ENCODE measurements at places on chromosomes 6 and 20.

DNA sequence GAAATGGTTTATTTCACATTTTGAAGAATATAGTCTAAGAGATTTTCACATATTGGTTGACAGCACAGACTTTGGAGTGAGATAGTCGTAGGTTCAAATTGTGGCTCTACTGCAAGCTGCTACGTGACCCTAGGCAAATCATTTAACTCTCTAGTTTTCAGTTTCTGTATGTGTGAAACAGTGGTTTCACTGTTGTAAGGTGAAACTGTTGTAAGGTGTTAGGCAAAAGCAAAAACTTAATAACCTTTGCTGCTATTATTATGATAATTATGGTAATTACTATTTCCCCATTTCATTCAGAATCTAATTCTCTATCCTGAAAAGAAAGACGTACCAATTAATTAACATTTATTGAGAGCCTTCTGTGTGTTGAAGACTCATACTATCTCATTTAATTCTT is 144.2 kb downstream of the REV3L start:
- no peak for DNase-seq

DNA sequence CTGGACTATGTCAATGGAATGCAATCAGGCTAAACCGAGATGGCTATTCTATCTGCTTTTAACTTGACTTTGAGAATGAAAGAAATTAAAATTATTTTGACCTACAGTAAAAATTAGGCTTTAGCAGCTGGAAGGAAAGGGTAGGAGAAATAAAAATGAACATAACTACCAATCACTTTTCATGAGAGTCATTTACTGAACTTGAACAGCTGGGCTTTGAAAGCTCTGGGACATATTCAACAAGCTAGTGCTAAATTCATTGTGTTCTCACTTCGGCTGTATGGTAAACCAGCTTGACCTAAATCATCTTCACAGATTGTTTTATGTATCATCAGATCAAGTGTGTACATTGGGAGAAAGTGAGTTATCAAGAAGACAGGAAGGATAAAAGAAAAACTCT is 161.5 kb upstream of the STXBP5 start:
- DNase-seq, result no peak

DNA sequence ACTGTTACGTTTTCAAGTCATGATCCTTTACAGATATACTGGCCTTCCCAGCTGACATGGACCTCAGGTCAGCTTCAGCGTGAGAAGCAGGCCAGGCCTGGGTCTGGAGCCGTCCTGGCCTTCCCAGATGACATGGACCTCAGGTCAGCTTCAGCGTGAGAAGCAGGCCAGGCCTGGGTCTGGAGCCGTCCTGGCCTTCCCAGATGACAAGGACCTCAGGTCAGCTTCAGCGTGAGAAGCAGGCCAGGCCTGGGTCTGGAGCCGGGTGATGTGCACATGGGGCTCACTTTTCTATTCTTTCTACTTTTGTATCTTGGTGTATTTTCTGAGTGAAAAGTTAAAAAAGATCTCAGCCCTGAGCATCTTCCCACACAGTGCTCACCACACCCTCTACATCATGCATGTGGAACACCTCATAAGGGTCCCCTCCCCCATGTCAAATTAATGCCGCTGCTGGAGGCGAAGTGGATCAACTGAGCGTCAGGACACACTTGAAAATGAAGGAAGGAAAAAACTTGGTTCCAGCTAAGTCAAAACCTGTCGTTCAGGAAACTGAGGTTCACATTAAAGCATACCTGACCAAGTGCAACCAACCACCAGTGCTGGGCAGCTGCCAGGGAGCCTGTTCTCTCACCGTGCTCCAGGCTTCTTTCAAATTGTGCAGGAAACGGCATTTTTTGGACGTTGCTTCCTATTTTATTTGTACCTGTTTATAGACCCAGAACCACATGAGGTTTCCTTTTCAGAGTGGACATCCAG is 32.2 kb downstream of the KIF25 start:
- no peak for DNase-seq

- DNase-seq, result no peak
These were observed 119.7 kb downstream of the RTN4IP1 start for GRCh38 chr6:106509420-106510089.

DNA sequence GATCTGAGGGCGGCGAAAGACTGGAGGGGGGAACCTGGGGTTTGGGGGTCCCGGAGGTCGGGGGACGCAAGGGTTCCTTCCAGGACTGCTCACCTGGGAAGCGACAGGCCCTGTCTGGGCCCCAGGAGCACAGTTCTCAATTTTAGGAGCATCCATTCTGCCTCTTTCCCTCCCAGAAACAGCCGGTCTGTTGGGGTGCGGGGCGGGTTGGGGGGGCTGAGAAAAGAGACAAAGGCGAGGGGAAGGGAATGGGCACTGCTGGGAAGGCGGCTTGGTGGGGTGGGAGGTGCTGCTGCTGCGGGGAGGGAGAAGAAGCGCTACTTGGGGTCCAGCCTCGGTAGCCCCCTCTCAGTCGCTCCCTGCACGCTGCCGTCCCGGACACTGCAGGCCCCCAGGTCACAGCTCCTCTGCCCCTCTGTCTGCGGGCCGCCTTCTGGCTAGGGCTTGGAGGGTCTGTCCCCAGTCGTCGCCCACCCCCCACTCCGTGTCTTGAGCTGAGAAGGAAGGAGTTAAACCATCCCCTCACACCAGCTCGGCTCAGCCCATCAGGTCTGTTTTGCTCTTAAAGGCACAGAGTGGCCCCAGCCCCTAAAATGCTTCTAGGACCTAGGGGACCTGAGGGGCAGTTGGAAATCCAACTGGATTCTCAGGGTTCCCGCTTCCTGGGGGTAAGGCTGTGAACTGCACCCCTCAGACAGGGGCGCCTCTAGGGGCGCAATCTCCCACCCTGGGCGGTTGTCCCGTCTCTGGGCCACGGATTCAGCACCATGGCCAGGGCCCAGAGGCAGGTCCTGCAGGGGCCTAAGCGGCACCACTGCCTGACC is 690 bp downstream of the GDAP1L1 start:
- DNase-seq, result no peak

GRCh38 chr20:42530855-42531448 is 658.8 kb downstream of the PTPRT start:
- DNase-seq, result peak; percentile 60

GRCh38 chr6:168877821-168878282 is 375.8 kb downstream of the THBS2 start:
- no peak for DNase-seq

- DNase-seq, result no peak
These were observed 44.3 kb upstream of the SLC4A11 start for GRCh38 chr20:3283222-3283820.

DNA sequence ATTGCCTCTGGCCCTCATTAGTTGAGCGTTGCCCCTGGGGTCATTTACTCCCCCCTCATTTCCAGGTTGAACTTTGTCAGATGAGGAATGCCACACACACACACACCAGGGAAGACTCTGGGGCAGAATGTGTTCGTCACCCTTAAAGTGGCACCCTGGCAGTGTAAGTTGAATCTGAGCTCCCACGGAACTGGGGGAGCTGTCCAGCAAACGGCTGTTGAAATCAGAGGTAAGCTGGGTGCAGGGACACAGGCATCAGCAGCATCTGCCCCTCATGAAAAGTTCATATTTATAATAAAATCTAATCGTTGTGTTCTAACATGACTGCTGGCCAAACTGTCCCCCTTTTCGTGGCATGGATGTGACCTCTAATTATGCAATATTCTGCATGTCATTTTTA is 4.3 kb upstream of the MC3R start:
- DNase-seq, result no peak

DNA sequence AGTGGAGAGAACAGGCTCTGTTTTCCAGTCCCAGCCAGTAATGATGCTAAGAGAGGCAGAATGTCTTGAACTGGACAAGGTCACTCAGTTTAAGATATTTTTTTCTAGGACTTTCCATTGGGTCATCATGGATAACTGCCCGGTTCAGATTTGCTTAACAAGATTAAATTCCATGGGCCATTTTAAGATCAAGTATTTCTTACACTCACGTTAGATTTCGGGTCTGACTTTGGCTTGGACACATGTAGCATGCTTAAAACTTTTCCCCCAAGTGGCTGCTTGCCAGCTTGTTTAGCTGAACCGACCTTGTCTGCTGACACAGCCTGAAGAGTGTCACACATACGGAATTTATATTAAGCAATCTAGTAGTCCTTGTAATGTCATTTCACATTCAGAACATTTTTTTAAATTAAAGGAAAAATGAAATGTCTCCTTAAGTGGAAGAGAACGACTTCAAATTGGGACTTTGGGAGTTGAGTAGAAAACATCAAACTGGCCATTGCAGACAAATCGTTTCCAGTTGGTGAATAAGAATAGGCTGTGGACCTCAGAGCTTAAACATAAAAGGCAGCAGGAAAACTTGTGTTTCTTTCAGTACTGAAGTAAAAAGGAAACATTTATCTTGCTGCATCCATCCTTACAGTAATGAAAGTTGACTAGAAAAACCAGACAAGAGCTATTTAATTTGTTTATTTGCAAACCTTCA is 29.0 kb downstream of the ARMC2 start:
- DNase-seq, result no peak

All from D341Med (cell line).